CD4-positive, alpha-beta T cell (primary cell): ENCODE measurements at places on chromosomes 13 and 19. TPM values are rescaled to one million over a fixed set of nuclear protein-coding genes. Genes with fewer than 3 reads are reported as not detected.

CGB2 gene
- total RNA-seq = not detected

MBD3L2B gene
- not detected for total RNA-seq

NEK3 gene
- total RNA-seq = 7.0 TPM

KIR3DL2 gene
- 1.4 TPM for total RNA-seq

RUBCNL gene
- total RNA-seq = 0.69 TPM

SYDE1 gene
- 0.22 TPM for total RNA-seq

FUT2 gene
- not detected for total RNA-seq

RASGRP4 gene
- 0.30 TPM for total RNA-seq

KRTDAP gene
- total RNA-seq = not detected

ELSPBP1 gene
- total RNA-seq = not detected

CD209 gene
- not detected for total RNA-seq

SPATA13 gene
- 94.6 TPM for total RNA-seq

ZNF493 gene
- 41.2 TPM for total RNA-seq

SYNE4 gene
- 1.6 TPM for total RNA-seq

JSRP1 gene
- total RNA-seq = 0.58 TPM
